ENCODE measurements at places on chromosomes 6 and 20. TPM values are rescaled to one million over a fixed set of nuclear protein-coding genes. Genes with fewer than 3 reads are reported as not detected.

DNA sequence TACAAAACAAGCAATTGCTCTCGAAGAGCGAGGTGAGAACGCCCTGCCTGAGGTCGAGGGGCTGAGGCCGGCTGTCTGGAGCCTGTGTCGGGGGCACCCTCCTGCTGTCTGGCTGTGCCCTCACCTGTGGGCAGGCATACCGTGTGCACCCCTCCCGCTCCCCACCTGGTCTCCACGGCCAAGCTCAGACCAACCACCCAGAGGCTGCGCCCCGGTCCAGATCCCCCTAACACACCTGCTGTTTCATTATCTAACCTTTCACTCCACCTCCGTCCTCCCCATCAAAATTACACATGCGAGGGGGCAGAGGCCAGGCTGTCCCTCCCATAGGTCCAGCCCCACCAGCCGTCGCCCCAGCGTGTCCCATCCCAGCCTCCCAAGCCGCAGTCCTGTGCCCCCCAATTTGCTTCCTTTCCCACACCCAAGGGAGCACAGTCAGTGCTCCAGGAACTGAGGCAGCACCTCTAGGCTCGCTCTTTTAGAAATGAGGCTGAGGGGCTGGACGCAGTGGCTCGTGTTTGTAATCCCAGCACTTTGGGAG, 35.2 kb downstream of the NTSR1 start:
- no peak for DNase-seq

GRCh38 chr6:24323632-24324337, 34.1 kb downstream of the DCDC2 start:
- DNase-seq: peak; percentile 79

- no peak for DNase-seq
These were observed 76.4 kb upstream of the BHLHE23 start for GRCh38 chr20:63082939-63083735.

DNA sequence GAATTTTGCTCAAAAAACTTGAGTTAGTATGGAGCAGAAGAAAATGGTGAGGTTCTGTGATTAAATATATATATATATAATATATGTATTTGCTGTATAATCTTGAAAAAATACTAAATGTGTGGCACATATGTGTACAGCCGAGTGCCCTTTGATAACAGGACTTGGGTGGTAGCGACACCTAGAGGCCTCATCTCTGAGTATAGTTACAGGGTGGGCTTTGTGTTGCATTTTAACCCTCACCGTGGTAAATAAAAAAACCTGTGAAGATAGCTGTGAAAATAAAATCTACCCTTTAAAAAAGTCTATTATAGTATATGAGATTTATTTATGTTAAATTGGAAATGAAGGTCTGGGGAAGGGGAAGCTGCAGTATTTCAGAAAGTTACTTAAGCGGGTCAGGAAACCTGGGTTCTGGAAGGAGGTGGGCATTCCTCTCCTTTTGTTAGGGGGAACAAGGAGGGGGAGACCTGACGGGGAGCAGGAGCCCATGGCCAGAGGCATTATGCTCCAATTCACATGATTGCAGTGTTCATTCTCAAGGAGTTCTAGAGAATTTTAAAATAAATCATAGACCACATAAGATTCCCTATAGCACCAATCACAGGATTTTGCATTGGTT, 82.7 kb downstream of the SH3BGRL2 start:
- DNase-seq: peak; percentile 25

The EIF2S2 gene
- polyA plus RNA-seq: 46.1 TPM
